Activated T-helper 1 cell treated with anti-CD3 and anti-CD28 coated beads, Interleukin-2, amount 50 U/mL, for 16 hours (primary cell): ENCODE measurements at places on chromosomes 12 and 14.

GRCh38 chr14:20631023-20631879 is 10.2 kb downstream of the OR6S1 start:
- DNase-seq, result no peak

DNA sequence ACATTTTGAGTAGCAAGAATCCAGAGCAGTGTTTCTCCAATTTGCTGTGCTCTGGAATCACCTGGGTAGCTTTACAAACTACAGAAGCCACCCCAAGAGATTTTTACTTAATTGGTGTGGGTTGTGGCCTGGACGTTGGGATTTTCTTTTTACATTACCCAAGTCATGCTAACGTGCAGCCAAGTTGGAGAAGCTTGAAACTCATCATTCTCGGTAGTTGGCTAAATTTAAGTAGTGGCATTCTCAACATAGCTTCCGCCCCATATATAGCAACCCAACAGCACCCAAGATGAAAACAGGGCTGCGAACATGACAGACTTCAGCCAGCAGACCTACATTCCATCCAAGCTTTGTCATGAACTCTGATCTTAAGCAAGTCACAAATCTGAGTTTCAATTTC is 25.0 kb downstream of the DAD1 start:
- no peak for DNase-seq

- no peak for DNase-seq
Measured at GRCh38 chr14:72315714-72316113, 383.5 kb downstream of the RGS6 start.

GRCh38 chr14:67820428-67820971 is 921 bp downstream of the RAD51B start:
- DNase-seq, result no peak

DNA sequence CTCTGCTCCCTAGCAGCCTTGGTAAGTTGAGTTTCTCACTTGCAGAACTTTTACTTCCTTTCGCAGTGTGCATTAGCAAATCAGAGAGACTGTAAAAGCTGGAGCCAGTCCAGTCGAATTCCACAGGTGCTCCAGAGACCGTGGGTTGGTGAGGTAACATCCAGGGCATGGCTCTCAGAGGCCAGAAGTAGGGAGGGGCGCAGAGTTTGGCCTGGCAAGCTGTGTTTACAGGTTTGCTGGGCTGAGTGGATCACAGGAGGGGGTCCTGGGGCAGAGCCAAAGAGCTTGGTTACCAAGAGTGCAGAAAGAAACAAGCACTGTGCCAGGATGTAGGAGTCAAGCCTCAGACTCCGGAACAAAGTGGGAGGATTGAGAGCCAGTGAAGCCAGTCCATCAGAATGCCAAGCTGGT is 10.2 kb upstream of the BHLHE41 start:
- no peak for DNase-seq

GRCh38 chr12:121611306-121611705 is 15.0 kb upstream of the ORAI1 start:
- DNase-seq, result no peak

GRCh38 chr12:9331218-9331626 is 123.0 kb upstream of the PZP start:
- DNase-seq, result peak; percentile 41

- no peak for DNase-seq
Measured at GRCh38 chr14:61973981-61974380, 211.8 kb downstream of the SNAPC1 start.

- no peak for DNase-seq
Measured at GRCh38 chr14:56137849-56138248, 19.6 kb downstream of the PELI2 start.

DNA sequence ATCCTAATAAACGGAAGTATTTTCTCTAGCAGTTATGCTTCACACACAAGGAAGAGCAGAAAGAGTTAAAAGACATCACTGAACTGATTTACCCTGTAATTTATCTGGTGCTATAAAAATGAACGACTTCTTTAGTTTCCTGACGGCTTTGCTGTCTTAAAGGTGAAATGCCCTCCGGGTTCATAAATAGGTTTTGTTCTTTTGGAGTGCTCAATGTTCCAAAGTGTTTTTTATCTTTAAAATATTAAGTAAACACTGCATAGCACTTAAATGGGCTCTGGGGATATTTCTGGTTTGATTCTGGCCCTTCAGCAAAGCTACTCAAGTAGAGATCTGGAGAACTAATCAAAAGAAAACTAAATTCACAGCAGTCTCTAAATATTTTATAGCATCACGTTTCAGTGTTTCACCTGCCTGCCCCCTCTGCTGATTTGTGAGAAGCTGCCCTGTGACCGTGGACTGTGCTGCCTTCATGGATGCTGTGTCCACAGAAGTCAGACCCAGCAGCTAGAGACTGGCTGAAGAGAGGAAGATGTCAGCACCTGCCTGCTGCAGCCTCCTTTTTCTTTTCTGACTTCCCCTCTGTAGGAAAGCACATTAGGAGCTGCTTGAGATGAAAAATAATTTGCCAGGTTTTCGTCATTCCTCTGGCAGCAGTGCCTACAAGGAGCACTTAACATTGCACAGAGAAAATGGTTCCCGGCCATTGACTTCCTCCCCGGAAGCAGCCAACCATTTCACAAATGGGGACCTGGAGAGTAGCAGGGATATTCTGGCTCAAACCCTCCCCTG is 205.1 kb upstream of the FSCB start:
- no peak for DNase-seq

DNA sequence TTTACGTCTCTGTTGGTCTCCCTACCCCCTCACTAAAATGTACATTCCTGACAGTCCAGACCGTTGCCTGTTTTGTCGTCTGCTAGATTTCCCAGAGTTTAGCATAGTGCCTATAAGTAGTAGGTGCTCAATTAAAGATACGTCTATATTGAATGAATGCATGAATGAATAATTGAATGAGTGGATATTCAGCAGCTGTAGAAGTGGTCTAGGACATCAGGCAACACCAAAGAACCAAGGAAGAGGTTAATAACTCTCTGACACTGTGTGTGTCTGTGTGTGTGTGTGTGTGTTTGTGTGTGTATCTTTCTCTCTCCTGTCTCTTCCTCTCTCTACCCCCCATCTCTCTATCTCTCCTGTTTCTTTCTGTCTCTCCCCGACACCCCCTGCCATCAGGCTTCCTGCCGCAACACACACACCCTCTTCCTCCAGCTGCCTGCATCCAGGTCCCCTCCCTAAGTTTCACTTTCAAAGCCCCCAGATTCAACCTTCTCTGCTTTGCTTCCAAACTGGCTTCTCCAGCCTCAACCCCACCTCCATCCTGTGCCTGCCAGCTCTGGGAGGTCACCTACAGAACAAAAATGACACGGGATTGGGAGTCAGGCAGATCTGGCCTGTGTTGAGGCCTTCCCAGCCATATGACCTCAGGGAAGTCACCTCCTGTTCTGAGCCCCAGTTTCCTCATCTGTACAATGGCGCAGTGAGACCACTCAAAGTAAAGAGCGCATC is 119.9 kb upstream of the NCOR2 start:
- no peak for DNase-seq
